ENCODE measurements at places on chromosomes 13 and 19. TPM values are rescaled to one million over a fixed set of nuclear protein-coding genes. Genes with fewer than 3 reads are reported as not detected.

ICAM3 gene
- total RNA-seq, result 15.3 TPM

DNA sequence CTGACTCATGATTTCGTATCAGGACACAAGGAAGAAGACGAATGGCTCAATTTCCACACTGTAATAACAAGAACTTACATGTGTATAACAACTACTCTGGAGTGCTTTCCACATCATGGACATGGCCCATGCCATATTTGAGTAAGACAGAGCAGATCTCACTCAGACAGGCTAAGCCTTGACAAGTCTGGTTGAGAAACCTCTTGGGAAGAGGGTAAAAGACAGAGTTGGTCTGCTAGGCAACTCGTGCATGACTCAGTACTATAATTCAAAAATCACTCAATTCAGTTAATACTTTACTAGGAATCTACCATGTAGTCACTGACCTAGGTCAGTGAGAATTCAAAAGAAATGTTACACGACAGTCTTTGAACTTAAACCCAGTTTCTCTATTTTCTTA is 5.7 kb upstream of the THSD1 start:
- H3K27ac ChIP-seq, result peak overlapping the region; percentile 70
- peaks cover 39% of the 10 kb centered on the region for H3K4me1 ChIP-seq
- no peak for DNase-seq
- peaks cover 4% of the 10 kb centered on the region for H3K36me3 ChIP-seq

ZNF506 gene
- 8.1 TPM for total RNA-seq

ERFL gene
- total RNA-seq, result 0.44 TPM

DNA sequence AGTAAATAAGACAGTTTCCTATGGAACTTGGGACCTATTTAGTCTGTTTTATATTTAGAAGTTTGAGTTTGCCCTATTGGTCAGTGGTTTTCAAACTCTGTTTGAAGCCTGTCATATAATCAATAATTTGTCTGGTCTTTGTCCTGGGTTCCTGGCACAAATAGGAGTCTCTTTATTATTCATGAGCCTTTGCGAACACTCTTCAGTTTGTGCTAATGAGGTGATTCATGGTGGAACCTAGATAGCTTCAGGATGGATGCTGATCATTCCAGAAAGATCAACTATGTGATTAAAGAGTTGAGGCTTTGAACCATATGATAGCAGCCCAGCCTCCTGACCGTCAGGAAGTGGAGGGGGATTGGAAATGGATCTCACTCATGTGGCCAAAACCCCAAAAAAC is 10.0 kb upstream of the VWA8 start:
- H3K4me3 ChIP-seq, result no peak overlapping the region
- DNase-seq, result no peak
- no peaks in the 10 kb centered on the region for H3K4me1 ChIP-seq
- H3K36me3 ChIP-seq, result no peaks in the 10 kb centered on the region
- no peaks in the 10 kb centered on the region for H3K27me3 ChIP-seq

DNA sequence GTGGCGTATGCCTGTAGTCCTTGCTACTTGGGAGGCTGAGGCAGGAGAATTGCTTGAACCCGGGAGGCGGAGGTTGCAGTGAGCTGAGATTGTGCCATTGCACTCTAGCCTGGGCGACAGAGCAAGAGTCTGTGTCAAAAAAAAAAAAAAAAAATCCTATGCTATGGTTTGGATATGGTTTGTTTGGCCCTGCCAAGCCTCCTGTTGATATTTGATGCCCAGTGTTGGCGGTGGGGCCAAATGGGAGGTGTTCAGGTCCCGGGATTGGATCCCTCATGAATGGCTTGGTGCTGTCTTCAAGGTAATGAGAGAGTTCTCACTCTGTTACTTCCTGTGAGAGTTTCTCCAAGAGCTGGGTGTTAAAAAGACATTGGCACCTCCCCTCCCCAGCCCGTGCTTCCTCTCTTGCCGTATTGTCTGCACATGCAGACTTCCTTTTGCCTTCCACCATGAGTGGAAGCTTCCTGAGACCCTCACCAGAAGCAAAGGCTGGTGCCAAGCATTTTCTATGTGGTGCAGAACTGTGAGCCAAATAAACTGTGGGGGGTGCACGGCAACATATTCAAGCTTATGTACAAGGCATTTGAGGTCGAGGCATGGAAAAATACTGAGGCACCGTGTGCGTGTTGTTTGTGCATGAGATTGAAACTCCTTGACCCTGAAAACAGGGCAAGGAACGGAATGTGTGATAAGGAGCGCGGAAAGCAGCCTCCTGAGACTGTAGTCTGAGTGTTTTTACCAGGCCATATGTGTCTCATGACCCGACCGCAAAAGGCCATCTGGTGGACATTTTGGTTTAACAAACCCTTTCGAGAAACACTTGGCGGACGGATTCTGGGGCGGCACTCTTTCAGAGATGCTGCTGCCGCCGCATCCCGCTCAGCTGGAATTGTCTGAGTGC is 7.3 kb downstream of the SIGLEC9 start:
- H3K27me3 ChIP-seq, result no peaks in the 10 kb centered on the region
- no peak overlapping the region for H3K27ac ChIP-seq
- no peak for DNase-seq
- no peak overlapping the region for H3K4me3 ChIP-seq

- DNase-seq, result no peak
- H3K27me3 ChIP-seq, result peaks cover 5% of the 10 kb centered on the region
- no peak overlapping the region for H3K27ac ChIP-seq
Measured at GRCh38 chr13:97752961-97753668, 200.4 kb upstream of the IPO5 start.

FUT1 gene
- total RNA-seq, result 0.52 TPM

DNA sequence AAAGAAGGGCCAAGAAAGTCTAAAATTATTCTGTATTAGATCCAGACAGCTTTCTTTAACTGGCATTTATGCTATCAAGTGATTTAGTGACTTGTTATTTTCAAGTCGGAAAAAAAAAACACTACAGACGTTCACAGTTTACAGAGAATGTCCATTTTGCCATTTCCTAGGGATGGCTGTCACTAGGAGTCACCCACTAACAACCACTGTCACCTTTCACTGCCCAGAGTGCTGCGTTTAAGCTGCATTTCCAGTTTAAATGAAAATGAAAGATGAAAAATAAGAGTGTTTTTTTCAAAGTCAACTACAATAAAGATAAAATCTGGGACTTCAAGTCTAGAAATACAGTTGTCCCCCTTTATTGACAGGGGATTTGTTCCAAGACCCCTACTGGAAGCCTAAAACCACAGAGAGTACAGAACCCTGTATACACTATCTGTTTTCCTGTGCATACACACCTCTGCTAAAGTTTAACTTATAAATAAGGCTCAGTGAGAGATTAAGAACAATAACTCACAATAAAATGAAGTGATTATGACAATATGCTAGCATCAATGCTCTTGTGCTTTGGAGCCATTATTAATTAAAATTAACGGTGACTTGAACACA is 112.5 kb downstream of the SACS start:
- H3K27me3 ChIP-seq, result no peaks in the 10 kb centered on the region
- DNase-seq, result no peak
- peak overlapping the region; percentile 53 for H3K4me3 ChIP-seq

DNA sequence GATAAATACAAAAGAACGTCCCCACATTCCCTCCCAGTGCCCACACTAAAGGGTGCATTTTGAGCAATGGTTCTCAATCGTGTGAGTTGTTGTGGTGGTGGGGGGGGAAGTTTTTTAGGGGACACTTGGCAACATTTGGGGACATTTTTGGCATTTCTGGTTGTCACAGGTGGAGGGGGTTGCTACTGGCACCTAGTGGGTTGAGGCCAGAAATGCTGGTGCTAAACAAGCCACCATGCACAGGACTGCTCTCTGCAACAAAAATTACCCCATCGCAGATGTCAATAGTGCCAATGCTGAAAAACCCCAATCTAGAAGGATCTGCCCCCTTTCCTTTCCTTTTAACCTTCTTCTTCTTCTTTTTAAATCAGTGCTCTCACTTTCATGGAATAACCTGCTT is 453.3 kb downstream of the TSHZ3 start:
- no peaks in the 10 kb centered on the region for H3K4me1 ChIP-seq
- H3K27me3 ChIP-seq, result no peaks in the 10 kb centered on the region
- no peak overlapping the region for H3K27ac ChIP-seq
- no peaks in the 10 kb centered on the region for H3K36me3 ChIP-seq

DNA sequence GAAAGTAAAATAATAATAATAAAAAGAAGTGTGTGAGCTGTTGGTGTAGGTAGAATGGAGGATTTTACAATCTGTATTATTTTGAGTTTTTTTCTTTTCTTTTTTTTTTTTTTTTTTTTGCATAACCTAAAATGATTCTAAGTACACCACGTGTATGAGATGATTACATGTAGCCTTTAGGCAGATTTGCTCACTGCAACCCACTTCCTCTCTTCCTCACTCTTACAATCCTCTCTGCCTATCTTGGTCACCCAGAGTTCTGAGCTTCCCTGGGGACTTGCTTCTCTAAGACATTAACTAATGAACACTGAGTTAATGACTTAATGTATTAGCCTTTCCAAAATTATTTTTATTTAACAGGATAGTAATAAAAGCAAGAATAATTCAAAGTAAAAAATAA is 1169.6 kb downstream of the EFNB2 start:
- no peaks in the 10 kb centered on the region for H3K36me3 ChIP-seq
- H3K27ac ChIP-seq, result no peak overlapping the region
- peaks cover 21% of the 10 kb centered on the region for H3K4me1 ChIP-seq
- DNase-seq, result no peak

TGFBR3L gene
- 11.6 TPM for total RNA-seq

- no peak overlapping the region for H3K27ac ChIP-seq
- no peaks in the 10 kb centered on the region for H3K4me1 ChIP-seq
- peaks cover 8% of the 10 kb centered on the region for H3K36me3 ChIP-seq
- no peak for DNase-seq
- H3K4me3 ChIP-seq, result no peak overlapping the region
Measured at GRCh38 chr19:52101866-52102562, 6.4 kb upstream of the ZNF841 start.

LSM14A gene
- 89.4 TPM for total RNA-seq

FCER2 gene
- total RNA-seq, result not detected

DNA sequence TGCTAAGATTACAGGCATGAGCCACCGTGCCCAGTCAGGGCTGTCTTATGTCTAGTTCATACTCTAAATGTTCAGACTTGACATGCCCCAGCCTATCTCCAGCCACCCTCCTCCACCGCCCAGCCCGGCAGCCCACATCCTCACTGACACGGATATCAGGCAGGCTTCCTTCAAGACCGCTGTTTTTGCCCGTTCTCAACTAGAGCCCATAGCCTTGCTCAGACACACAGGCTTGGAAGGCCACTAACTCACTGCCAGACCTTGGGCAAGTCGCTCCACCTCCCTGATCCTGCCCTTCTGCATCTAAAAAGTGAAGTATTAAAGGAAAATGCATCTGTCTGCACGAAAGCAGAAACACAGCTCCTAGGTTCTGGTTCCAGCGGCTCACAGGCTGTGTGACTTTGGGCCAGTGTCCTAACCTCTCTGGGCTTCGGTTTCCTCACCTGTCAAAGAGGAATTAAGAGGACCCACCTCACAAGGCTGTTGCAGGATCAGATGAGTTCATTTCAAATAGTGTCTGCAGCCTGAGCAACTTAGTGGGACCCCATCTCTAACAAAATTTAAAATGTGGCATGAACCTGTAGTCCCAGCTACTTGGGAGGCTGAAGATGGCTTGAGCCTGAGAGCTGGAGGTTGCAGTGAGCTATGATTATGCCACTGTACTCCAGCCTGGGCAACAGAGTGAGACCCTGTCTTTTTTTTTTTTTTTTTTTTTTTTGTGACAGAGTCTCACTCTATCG is 14.5 kb upstream of the CERS4 start:
- peaks cover 14% of the 10 kb centered on the region for H3K4me1 ChIP-seq
- H3K27ac ChIP-seq, result no peak overlapping the region
- H3K27me3 ChIP-seq, result no peaks in the 10 kb centered on the region
- DNase-seq, result no peak

- H3K36me3 ChIP-seq, result no peaks in the 10 kb centered on the region
- H3K27ac ChIP-seq, result peak overlapping the region; percentile 80
- no peaks in the 10 kb centered on the region for H3K27me3 ChIP-seq
- no peak overlapping the region for H3K4me3 ChIP-seq
Measured at GRCh38 chr19:45216667-45217066, 28.5 kb downstream of the EXOC3L2 start.

GRCh38 chr19:49451430-49452181 is at the start of gene PIH1D1:
TSS of gene PIH1D1 (minus strand) at chr19:49451814. CDS start at chr19:49451574, 240 bp downstream.
- no peaks in the 10 kb centered on the region for H3K27me3 ChIP-seq
- H3K36me3 ChIP-seq, result peaks cover 3% of the 10 kb centered on the region
- DNase-seq, result no peak
- peak within 1 kb of the TSS; percentile 100 for H3K27ac ChIP-seq
- peaks cover 31% of the 10 kb centered on the region for H3K4me1 ChIP-seq
- H3K4me3 ChIP-seq, result peak within 1 kb of the TSS; percentile 86

PGLYRP1 gene
- total RNA-seq, result not detected

DNA sequence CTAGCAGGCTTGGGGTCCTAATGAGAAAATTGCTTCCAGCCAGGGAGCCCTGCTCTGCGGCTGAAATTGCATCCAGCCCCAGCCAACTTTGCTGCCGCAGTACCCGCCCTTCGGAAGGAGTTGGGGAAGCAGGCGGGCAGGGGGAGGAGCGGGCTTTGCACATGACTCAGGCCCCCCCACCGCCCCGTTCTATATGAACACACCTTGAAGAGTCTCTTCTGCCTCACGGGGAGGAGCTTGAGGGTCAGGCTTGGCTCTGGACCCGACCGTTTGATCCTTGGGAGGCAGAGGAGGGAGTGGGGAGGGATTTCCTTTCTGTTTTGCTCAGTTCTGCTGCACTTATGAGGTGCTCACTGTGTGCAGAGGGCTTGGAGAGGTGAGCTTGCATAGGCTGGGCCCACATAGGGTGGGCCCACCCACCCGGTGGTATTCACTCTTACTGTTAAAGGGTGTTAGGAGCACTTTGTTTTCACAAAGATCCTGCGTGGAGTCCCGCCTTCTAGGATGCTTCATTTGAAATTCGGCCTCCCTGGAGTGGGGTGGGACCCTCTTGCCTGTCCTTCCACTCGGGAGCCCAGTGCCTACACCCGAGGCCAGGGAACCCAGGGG is 46.5 kb downstream of the LYL1 start:
- H3K4me1 ChIP-seq, result peaks cover 94% of the 10 kb centered on the region
- H3K36me3 ChIP-seq, result no peaks in the 10 kb centered on the region
- no peak for DNase-seq
- peak overlapping the region; percentile 98 for H3K27ac ChIP-seq

DNA sequence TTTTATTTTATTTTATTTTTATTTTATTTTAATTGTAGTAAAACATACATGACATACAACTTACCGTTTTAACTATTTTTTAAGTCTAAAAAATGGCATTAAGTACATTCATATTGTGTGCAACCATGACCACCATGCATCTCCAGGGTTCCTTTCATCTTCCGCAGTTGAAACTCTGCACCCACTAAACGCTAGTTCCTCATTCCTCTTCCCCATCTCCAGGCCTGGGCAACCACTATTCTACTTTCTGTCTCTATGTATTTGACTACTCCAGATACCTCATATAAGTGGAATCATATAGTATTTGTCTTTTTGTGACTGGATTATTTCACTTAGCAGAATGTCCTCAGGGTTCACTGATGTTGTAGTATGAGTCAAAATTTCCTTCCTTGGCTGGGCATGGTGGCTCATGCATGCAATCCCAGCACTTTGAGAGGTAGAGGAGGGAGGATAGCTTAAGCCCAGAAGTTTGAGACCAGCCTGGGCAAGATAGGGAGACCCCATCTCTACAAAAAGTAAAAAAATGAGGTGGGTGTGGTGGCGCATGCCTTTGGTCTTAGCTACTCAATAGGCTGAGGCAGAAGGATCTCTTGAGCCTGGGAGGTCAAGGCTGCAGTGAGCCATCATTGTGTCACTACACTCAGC is 55.7 kb upstream of the ZNF507 start:
- no peaks in the 10 kb centered on the region for H3K36me3 ChIP-seq
- no peak overlapping the region for H3K27ac ChIP-seq
- no peak for DNase-seq
- peaks cover 13% of the 10 kb centered on the region for H3K27me3 ChIP-seq
- no peak overlapping the region for H3K4me3 ChIP-seq

All from chondrocyte (in vitro differentiated cells).